ENCODE measurements at places on chromosomes 11 and 22. TPM values are rescaled to one million over a fixed set of nuclear protein-coding genes. Genes with fewer than 3 reads are reported as not detected.

DNA sequence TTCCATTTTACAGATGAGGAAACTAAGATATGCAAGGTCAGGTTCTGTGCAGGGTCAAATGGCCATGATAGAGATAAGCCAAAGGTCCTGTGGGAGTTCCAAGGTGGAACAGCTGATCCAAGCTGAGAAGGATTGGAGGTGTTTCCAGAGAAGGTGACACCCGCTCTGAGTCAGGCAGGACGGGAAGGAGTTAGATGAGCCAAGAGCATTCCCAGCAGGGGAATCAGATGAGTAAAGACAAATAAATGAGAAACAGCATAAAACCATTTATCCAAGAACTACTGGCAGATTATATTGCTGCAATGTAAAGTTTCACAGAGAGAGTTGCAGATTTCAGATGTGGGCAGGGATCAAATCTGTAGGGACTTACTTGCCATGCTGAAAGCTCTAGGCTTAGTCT, 18.9 kb upstream of the HEPHL1 start:
- DNase-seq, result no peak

- DNase-seq, result no peak
Measured at GRCh38 chr11:19674836-19675235, 37.8 kb upstream of the NAV2 start.

DNA sequence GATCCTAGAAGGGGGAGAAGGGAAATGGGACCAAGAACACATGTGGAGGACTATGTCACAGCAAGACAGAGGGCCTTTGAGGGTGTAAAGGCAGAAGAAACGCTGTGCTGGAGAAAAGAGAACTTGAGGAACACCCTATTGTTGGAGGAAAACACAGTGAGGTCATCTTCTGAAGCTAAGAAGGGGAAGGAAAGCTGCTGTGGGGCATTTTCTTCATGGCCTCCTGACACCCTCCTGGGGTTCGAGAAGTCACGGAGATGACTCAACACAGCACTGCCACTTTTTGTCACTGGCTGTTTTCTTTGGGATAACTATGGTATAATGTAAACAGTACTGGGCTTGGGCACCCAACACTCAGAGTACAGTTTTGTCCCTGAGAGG, 492.6 kb upstream of the CADM1 start:
- no peak for DNase-seq

DNA sequence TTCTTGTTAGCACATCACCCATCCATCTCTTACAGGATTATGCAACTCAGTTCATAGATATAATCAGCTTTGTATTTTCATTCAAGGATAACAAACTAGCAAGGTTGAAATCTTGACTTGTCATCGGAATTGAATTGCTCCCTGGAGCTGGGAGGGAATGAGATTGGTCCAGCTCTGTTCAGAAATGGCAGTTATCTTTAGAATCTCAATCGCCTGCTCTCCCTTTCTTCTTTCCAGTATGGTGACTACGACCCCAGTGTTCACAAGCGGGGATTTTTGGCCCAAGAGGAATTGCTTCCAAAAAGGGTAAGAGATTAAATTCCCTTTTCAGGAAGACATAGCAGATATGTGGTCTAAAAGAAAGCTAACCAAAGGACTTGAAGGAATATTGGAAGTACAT, 51.0 kb downstream of the NF2 start:
- DNase-seq, result no peak

Gene CCS
- polyA plus RNA-seq, result 28.6 TPM

GRCh38 chr11:80371931-80372330, 931.1 kb upstream of the TENM4 start:
- no peak for DNase-seq

Gene KDM2A
- polyA plus RNA-seq, result 13.4 TPM

Measured in foreskin keratinocyte (primary cell).